Epithelial cell of alveolus of lung (primary cell): ENCODE measurements at places on chromosomes 7 and 10. TPM values are rescaled to one million over a fixed set of nuclear protein-coding genes. Genes with fewer than 3 reads are reported as not detected.

Gene NEUROD6
- not detected in 2 replicates for total RNA-seq

Gene MYL7
- total RNA-seq: not detected in 2 replicates

Gene ENKUR
- total RNA-seq: not detected in 2 replicates

Gene UMAD1
- 11.1 and 11.6 TPM in 2 replicates for total RNA-seq

Gene MXI1
- 10.6 and 35.7 TPM in 2 replicates for total RNA-seq

Gene OR9A2
- total RNA-seq: not detected in 2 replicates

Gene RNF133
- 0.32 TPM in 1 of 2 replicates, not detected in the other for total RNA-seq

Gene LIPF
- total RNA-seq: not detected in 2 replicates

Gene KCTD7
- 10.5 and 19.0 TPM in 2 replicates for total RNA-seq

Gene SORCS3
- not detected in 2 replicates for total RNA-seq

Gene ZNF804B
- total RNA-seq: not detected in 2 replicates

Gene FAM25G
- not detected in 2 replicates for total RNA-seq

Gene SEMA3D
- 1.2 and 1.6 TPM in 2 replicates for total RNA-seq

Gene AFAP1L2
- total RNA-seq: 5.3 and 8.8 TPM in 2 replicates

Gene SFRP4
- 0.39 TPM in 1 of 2 replicates, not detected in the other for total RNA-seq

Gene TRPV6
- 0.39 TPM in 1 of 2 replicates, not detected in the other for total RNA-seq

Gene SYNPO2L
- 0.08 TPM in 1 of 2 replicates, not detected in the other for total RNA-seq

Gene MLXIPL
- 2.3 TPM in 1 of 2 replicates, not detected in the other for total RNA-seq

Gene CPA5
- not detected in 2 replicates for total RNA-seq

Gene PLPP4
- 4.3 TPM in 1 of 2 replicates, not detected in the other for total RNA-seq

Gene ANKRD1
- 7.7 and 13.3 TPM in 2 replicates for total RNA-seq

Gene MRLN
- total RNA-seq: not detected in 2 replicates

Gene GPC2
- total RNA-seq: 2.5 and 3.1 TPM in 2 replicates

Gene ATRNL1
- total RNA-seq: 0.56 and 1.7 TPM in 2 replicates

Gene TRAPPC14
- 4.2 and 8.9 TPM in 2 replicates for total RNA-seq

Gene MYPN
- 0.13 and 0.32 TPM in 2 replicates for total RNA-seq

Gene ACHE
- total RNA-seq: 1.7 and 3.7 TPM in 2 replicates

Gene C10orf143
- 0.39 TPM in 1 of 2 replicates, not detected in the other for total RNA-seq

Gene UCN3
- total RNA-seq: not detected in 2 replicates

Gene DRGX
- total RNA-seq: not detected in 2 replicates

Gene CFAP46
- 0.80 and 4.1 TPM in 2 replicates for total RNA-seq

Gene CNTNAP2
- total RNA-seq: 0.65 and 3.0 TPM in 2 replicates

Gene TMEM72
- total RNA-seq: not detected in 2 replicates

Gene CYP2C19
- not detected in 2 replicates for total RNA-seq

Gene ADAM22
- total RNA-seq: 0.52 and 1.8 TPM in 2 replicates

Gene AGFG2
- 6.6 and 16.9 TPM in 2 replicates for total RNA-seq

Gene LANCL2
- total RNA-seq: 6.1 and 7.4 TPM in 2 replicates

Gene ERVW-1
- total RNA-seq: 0.16 TPM in 1 of 2 replicates, not detected in the other

Gene SORCS1
- 0.08 TPM in 1 of 2 replicates, not detected in the other for total RNA-seq

Gene LIPN
- not detected in 2 replicates for total RNA-seq

Gene FBXL13
- 0.16 and 0.39 TPM in 2 replicates for total RNA-seq

Gene OR2A7
- total RNA-seq: 0.13 and 0.56 TPM in 2 replicates

Gene TMEM209
- 11.6 and 14.5 TPM in 2 replicates for total RNA-seq

Gene BAIAP2L1
- total RNA-seq: 5.4 and 8.5 TPM in 2 replicates
